ENCODE measurements at places on chromosomes 3 and 15.
A peak's percentile ranks its signal among the peaks of the same experiment; 100 is the strongest.

DNA sequence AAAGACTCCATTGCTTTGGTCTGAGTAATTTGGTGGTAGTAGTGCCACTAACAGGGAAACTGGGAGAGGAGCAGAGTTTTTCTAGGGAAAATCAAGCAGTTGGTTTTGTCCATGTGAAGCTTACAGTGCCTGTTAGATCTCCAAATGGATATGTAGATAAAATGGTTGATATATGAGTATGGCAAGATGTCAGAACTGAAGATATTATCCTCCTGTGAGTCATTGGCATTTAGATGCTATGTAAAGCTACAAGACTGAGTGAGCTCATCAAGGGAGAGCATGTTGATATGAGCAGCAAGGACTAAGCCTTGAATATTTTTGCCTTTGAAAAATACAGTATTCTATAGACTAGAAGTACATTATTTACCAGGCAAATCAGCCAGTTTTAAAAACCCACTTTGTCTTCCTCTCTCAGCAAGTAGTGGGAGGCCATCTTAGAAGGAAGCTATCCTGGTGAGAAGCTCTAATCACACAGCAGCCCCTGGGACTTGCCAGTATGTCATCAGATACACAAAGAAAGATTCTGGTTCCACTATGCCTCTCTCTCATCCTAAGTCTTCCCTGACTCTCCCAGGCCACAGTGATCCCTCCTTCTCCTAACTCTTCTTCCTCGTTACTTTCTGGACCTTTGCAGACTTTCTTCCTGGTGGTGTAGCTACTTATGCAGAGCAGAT, 77.4 kb upstream of the ANKRD28 start:
- peak; percentile 90 for DNase-seq

- no peak for DNase-seq
Measured at GRCh38 chr3:143343031-143343430, 223.5 kb downstream of the CHST2 start.

GRCh38 chr3:32258869-32259268, 20.4 kb downstream of the CMTM8 start:
- DNase-seq: no peak

GRCh38 chr15:66411190-66411589, 24.5 kb downstream of the MAP2K1 start:
- no peak for DNase-seq

- no peak for DNase-seq
Measured at GRCh38 chr3:99439892-99440291, 198.5 kb upstream of the COL8A1 start.

GRCh38 chr15:67225336-67225735, 29.1 kb downstream of the AAGAB start:
- peak; percentile 82 for DNase-seq

- DNase-seq: peak; percentile 32
Measured at GRCh38 chr15:42102646-42103235, 8.4 kb upstream of the PLA2G4D start.

GRCh38 chr3:97914388-97914787, 57.8 kb downstream of the RIOX2 start:
- peak; percentile 35 for DNase-seq
